ENCODE measurements at places on chromosomes 1 and 21. TPM values are rescaled to one million over a fixed set of nuclear protein-coding genes. Genes with fewer than 3 reads are reported as not detected.

DNA sequence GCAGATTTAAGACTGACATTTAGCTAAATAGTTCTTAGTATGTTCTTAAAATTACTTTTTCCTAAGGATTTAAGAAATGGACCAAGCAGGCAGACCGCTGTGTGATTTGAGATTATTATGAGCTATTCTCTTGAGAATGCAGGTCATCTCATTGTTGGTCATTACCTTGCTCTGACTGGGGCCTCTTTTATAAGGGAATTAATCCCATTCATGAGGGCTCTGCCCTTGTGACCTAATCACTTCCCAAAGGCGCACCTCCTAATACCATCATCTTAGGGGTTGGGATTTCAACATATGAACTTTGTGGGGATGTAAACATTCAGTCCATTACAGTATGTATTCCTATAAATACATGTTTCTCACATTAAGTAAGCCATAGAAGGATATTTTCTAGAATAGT is 24.2 kb downstream of the OSBPL9 start:
- no peaks in the 10 kb centered on the region for H3K36me3 ChIP-seq
- no peaks in the 10 kb centered on the region for H3K27me3 ChIP-seq
- no peak overlapping the region for H3K4me3 ChIP-seq
- H3K4me1 ChIP-seq, result no peaks in the 10 kb centered on the region
- no peak for DNase-seq
- H3K27ac ChIP-seq, result no peak overlapping the region

GRCh38 chr1:55781944-55782482 is 566.8 kb upstream of the USP24 start:
- no peak for DNase-seq
- no peaks in the 10 kb centered on the region for H3K36me3 ChIP-seq
- H3K4me3 ChIP-seq, result no peak overlapping the region
- no peaks in the 10 kb centered on the region for H3K27me3 ChIP-seq
- H3K4me1 ChIP-seq, result no peaks in the 10 kb centered on the region

XPR1 gene
- 22.8 TPM for total RNA-seq

- H3K4me3 ChIP-seq, result no peak overlapping the region
- no peak overlapping the region for H3K27ac ChIP-seq
- DNase-seq, result no peak
- H3K27me3 ChIP-seq, result no peaks in the 10 kb centered on the region
- no peaks in the 10 kb centered on the region for H3K4me1 ChIP-seq
- no peaks in the 10 kb centered on the region for H3K36me3 ChIP-seq
These were observed 150.8 kb downstream of the FASLG start for GRCh38 chr1:172809750-172810149.

UBXN10 gene
- 0.25 TPM for total RNA-seq

- H3K4me3 ChIP-seq, result no peak overlapping the region
- no peaks in the 10 kb centered on the region for H3K27me3 ChIP-seq
- no peak overlapping the region for H3K27ac ChIP-seq
- H3K4me1 ChIP-seq, result peaks cover 7% of the 10 kb centered on the region
These were observed 29.4 kb upstream of the USP24 start for GRCh38 chr1:55244476-55245099.

DNA sequence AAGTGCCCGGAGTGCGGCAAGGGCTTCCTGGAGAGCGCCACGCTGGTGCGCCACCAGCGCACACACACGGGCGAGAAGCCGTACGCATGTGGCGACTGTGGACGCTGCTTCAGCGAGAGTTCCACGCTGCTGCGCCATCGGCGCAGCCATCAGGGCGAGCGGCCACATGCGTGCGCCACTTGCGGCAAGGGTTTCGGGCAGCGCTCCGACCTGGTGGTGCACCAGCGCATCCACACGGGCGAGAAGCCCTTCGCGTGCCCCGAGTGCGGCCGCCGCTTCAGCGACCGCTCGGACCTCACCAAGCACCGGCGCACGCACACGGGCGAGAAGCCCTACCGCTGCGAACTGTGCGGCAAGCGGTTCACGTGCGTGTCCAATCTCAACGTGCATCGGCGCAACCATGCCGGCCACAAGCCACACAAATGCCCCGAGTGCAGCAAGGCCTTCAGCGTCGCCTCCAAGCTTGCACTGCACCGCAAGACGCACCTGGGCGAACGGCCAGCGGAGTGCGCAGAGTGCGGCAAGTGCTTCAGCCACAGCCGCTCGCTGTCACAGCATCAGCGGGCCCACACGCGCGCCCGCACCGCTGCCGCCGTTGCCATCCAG is 10.0 kb downstream of the ZNF672 start:
- H3K27me3 ChIP-seq, result no peaks in the 10 kb centered on the region
- H3K4me3 ChIP-seq, result no peak overlapping the region
- no peak overlapping the region for H3K27ac ChIP-seq
- DNase-seq, result no peak

MSH4 gene
- total RNA-seq, result 1.7 TPM

DNA sequence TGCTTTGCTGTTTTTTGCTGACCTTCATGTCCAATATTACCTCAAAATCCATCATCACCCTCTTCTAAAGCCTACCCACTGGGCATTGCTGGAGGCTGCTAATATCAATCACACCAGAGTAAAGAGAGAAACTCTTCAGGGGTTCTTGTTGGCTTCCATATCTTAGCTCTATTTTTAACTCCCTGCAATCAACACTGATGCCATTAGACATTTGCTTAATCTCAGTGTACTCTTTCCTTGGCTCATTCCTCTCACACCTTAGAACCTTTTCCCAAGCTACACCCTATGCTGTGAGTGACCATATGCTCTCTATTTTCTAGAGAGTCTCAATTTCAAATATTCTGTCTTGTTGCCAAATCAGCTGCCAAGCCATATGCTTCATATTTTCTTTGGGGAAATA is 40.6 kb upstream of the RABGAP1L start:
- H3K4me3 ChIP-seq, result no peak overlapping the region
- no peaks in the 10 kb centered on the region for H3K36me3 ChIP-seq
- H3K27ac ChIP-seq, result no peak overlapping the region
- no peak for DNase-seq
- no peaks in the 10 kb centered on the region for H3K4me1 ChIP-seq
- H3K27me3 ChIP-seq, result no peaks in the 10 kb centered on the region

- no peak overlapping the region for H3K4me3 ChIP-seq
- no peak overlapping the region for H3K27ac ChIP-seq
- no peaks in the 10 kb centered on the region for H3K36me3 ChIP-seq
- no peaks in the 10 kb centered on the region for H3K4me1 ChIP-seq
- no peak for DNase-seq
- H3K27me3 ChIP-seq, result no peaks in the 10 kb centered on the region
These were observed 553.8 kb upstream of the PRMT6 start for GRCh38 chr1:106502659-106503058.

LAMB3 gene
- total RNA-seq, result 0.37 TPM

GJC2 gene
- total RNA-seq, result 0.61 TPM

UBL4B gene
- total RNA-seq, result not detected

FALEC gene
- 2.6 TPM for total RNA-seq

DNAI4 gene
- 4.3 TPM for total RNA-seq

NTNG1 gene
- 3.7 TPM for total RNA-seq

HES4 gene
- 3.2 TPM for total RNA-seq

Measured in B cell (primary cell).